ENCODE measurements at places on chromosomes 13 and 19. TPM values are rescaled to one million over a fixed set of nuclear protein-coding genes. Genes with fewer than 3 reads are reported as not detected.

DNA sequence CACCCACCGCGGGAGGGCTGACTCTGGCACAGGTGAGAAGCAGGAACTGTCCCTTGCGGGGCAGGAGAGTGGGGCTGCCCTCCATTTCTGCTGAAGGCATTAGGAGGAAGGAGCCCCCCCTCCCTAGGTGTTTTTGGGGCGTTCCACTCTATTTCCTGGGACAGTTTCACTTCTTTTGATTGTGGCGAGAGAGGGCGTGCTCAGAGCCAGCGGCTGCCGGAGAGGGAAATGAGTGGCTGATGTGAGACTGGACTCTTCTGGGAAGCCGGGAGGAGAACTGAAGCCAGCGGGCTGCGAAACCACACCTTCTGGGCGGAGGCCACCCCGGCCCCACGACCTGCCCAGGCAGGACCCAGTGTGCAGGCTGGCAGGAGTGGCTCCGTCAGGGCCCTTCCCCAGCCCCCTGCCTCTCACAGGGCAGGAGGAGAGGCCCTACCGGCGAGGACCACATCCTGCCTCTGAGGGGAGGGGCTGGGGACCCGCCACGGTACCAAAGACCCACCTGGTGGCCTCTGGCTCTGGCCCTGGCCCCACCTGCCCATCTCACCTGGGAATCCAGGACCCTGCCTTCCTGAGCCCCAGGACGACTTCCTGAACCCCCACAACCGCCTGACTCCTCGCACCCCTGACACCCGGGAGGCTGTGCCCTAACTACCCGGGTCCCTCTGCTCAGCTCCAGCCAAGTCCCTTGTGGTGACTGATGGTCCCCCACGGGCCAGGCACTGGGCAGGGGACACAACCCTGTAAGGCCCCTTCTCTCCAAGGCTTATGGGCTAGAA is 25.9 kb downstream of the MPND start:
- peak; percentile 86 for DNase-seq

- no peak for DNase-seq
Measured at GRCh38 chr13:37175996-37176395, 70.5 kb upstream of the CSNK1A1L start.

- DNase-seq, result no peak
Measured at GRCh38 chr13:66378894-66379293, 851.2 kb downstream of the PCDH9 start.

DNA sequence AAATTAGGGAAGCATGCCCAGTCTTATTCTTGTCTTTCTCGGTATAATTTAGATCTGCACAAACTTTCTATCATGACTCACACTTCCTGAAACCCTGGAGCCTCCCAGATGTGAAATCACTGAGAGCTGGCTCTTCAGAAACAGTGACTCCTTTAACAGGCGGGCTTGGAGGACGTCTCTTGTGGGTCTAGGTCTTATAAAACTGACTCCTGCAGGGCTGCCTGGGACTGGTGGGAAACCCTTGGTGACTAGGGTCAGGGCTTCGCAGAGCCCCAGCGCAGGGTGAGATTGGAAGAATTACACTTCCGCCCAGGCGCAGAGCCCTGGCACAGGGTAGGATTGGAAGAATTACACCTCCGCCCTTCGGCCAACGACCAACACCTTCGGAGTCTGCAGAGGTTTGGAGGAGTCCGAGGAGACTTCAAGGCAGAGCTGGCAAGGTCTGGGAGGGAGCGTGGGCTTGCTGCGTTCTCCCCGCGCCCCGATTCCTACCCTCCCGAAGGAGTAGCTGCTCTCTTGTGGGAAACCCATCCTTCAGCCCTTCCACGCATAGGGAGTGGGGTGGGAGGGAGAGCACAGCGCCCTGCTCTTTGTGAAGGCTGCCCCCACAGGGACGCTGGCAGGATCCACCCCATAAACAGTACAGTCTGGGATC is 43.4 kb upstream of the MAP3K10 start:
- no peak for DNase-seq

DNA sequence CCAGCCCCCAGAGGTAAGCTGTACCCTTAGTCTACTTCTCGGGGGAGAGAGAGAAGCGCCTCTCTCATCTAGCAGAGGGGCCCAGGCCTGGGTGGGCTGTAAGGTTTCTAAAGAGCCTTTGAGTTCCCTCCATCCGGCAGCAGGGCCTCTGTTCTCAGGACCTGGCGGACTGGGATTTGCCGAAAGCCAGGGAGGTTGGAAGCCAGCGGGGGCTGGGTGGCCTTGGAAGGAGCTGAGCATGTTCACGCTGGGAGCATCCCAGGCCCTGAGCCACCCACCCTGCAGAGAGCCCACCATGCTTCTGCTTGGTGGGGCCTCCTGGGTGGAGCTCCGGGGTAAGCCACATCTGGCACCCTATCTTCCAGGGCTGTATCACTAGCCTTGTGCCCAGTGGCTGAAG is 7.8 kb downstream of the SLC7A10 start:
- no peak for DNase-seq

- DNase-seq, result no peak
Measured at GRCh38 chr13:23622985-23623384, 52.8 kb downstream of the TNFRSF19 start.

DNA sequence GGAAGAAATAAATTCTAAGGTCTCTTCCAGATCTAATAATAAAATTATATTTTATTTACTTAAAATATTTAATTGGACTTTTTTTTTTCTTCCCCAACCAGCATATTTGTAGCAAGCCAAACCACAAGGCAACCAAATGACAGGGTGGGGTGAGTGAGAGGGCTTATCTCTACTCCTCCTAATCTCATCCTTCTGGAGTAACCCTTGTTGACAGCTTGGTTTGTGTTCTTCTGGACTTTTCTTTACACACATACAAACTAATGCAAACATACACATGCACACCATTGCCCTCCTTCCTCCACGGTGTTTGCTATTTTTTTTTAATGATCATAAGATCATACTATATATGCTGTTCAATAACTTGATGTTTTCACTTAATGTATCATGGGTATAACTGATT is 383.1 kb downstream of the DLEU7 start:
- no peak for DNase-seq

DNA sequence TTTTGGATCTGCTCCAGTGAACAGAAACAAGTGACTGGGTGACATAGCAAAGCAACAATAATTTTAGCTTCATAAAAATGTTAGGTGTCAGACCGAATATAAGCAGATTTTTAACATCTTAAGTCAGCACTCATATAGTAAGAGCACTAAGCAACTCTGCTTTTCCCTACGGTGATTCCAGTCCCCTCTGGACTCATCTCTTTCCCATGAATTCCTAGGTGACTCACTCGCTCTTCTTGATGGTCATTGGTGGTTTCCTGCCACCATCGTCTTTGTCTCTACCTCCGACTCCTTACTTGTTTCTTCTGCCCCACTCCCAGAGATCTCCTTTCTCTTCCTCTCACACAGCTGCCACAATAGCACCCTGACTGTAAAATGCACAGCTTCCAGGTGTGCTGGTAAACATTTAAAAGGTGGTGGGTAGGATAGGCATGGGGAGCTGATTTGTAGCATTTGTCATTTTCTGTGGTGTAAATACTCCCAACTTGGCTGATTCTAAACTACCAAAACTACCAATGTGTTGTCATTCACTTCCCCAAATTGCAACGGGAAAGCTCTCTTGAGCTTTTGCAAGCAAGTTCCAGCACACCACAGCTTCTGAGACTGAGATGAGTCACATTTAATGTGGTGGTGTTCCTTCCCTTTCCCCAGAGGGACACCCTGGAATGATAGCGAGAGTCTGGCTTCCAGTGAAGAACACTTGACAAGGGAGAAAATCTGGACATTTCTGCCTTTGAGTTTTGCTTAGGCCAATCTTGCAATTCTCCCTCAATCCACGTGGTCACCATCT is 42.8 kb upstream of the CLDN10 start:
- no peak for DNase-seq

- DNase-seq, result no peak
Measured at GRCh38 chr19:30416375-30416774, 44.2 kb downstream of the ZNF536 start.

- DNase-seq, result no peak
Measured at GRCh38 chr13:50844084-50844875, 788 bp upstream of the DLEU7 start.

DNA sequence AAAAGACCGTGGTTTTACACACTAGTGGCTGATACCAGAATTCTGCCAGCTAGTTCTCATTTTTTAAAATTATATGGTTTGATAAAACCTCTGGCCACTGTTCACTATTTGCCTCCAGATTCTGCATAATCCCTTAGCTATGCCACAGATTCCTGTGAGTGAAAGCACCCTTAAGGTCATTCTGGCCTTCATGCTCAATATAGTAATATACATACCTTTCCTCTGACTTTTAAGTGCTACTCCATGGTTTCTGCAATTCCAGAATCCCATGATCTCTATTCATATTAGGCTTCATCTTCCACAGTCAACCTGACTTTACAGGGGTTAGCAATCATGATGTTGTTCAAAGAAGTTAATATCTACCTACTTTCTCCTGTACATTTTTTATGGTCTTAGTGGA is 274.1 kb upstream of the EDNRB start:
- DNase-seq, result no peak

DNA sequence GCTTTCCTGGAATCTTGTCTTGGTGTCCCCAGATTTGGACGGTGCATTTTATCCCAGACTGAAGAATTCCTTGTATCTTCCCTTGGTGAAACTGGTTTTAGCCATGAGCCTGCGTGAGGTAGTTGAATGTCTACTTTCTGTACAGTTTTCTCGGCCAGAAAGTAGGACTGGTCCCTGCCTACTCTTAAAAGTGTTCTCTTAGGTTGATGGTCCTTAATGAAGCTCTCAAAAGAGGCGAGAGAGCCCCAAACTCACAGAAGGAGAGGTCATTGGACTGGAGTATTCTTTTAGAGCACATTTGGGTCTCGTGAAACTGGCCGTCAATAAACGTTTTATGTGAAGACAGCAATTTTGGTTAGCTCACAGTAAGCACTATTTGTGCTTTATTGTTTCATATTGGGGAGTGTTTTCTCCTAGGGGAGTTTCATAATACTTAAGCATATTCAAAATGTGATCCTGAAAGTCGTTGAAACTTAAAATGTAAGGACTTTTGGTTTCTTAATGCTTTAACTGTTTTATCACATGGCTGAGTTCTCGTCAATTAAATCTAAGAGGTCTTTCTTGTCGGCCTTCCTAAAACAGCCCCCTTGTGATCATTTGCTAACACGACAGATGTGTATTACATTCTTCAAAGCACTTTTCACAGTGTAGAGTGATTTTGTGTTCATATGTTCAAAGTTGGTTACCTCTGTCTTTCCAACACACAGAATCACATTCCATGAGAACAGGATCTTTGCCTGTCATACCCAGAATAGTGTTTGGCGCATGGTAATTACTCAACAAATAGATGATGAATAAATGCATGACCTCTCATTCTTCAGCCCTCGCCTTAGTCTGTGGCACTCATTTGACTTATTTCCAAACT is 889 bp downstream of the GTF2F2 start:
- no peak for DNase-seq

DNA sequence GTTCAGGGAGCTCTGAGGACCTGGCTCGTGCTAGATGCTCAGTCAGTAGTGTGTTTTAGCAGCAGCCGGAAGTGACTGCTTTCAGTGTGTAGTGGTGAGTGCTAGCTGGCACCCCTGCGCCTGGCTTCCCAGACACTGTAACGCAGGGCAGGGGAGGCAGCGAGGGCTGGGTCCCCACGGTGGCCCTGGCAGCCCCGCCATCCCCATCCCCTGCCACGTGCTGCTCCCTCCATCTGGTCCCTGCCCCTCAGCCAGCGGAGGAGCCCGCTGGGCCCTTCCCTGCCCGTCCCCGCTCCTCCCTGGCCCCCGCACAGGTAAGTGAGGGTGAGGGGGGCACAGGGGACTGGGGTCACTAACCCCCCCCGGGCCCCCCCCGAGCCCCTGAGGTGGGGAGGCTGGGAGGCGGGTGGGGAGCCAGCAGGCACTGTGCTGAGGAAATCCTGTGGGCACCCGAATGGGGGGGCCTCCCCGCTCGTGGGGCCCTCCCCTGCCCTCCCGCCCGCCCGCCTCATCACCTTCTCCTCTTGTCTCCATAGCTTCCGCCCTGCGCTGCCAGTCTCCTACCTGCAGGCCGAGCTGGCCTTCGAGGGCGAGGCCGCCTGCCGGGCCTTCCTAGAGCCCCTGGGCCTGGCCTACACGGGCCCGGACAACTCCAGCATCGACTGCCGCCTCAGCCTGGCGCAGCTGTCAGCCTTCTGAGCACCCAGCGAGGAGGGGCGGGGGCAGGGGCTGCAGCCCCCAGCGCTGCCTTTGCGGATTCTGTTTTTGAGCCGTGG is 3.2 kb downstream of the LENG9 start:
- DNase-seq, result peak; percentile 60

DNA sequence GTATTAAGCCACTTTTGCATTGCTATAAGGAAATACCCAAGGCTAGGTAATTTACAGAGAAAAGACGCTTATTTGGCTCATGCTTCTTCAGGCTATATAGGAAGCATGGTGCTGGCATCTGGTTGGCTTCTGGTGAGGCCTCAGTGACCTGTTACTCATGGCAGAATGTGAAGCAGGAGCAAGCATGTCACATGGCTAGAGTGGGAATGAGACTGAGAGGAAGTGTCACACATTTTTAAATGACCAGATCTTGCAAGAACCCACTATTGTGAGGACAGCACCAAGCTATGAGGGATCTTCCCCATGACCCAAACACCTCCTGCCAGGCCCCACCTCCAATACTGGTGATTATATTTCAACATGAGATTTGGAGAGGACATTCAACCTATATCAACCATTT is 25.7 kb upstream of the IGFL4 start:
- DNase-seq, result no peak

- DNase-seq, result peak; percentile 61
Measured at GRCh38 chr19:34732612-34733211, 1.3 kb upstream of the ZNF181 start.

GRCh38 chr13:43129511-43130110 is 106.2 kb downstream of the DNAJC15 start:
- no peak for DNase-seq

GRCh38 chr19:52584736-52585440 is 14.8 kb downstream of the ZNF701 start:
- no peak for DNase-seq

GRCh38 chr13:40819797-40820315 is 30.4 kb downstream of the SLC25A15 start:
- DNase-seq, result no peak

GRCh38 chr19:44845612-44846454 is at the start of gene NECTIN2:
Gene NECTIN2 (plus strand): TSS chr19:44846297. CDS start chr19:44846526, 229 bp downstream.
- DNase-seq, result peak; percentile 100

DNA sequence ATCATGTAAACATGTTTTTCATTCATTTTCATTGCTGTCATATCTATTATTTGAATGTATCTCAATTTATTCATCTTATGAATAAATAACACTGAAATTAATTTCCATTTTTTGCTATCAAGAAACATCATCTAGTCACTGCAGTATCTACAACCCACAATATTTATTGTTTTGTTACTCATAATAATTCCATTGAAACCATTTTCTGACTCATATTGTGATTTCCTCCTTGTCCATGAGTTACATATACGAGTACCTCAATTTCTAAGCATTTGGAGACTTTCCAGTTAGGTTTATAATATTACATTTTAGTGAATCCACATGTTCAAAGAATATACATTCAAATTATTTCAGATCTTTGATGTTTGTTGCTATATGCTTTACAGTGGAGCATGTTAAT is 1524.0 kb downstream of the SLITRK1 start:
- DNase-seq, result no peak

Gene PRODH2
- 1.2 TPM for total RNA-seq

Gene TMPRSS9
- 0.73 TPM for total RNA-seq

Gene ZNF419
- 17.0 TPM for total RNA-seq

Gene ZFP28
- total RNA-seq, result 5.1 TPM

Gene SELENOV
- total RNA-seq, result 5.9 TPM

Gene CAMSAP3
- 65.4 TPM for total RNA-seq

Gene ZNF583
- total RNA-seq, result 3.3 TPM

Gene CD209
- total RNA-seq, result not detected

Gene HSD17B14
- 43.0 TPM for total RNA-seq

Gene NLRP5
- not detected for total RNA-seq

Gene SIGLEC7
- total RNA-seq, result not detected

Gene C1QTNF9B
- total RNA-seq, result not detected

Gene USPL1
- 16.4 TPM for total RNA-seq

Gene INAFM1
- total RNA-seq, result 8.9 TPM
